Umbilical cord (tissue), 2 donors: ENCODE measurements at places on chromosomes 2 and 18.

DNA sequence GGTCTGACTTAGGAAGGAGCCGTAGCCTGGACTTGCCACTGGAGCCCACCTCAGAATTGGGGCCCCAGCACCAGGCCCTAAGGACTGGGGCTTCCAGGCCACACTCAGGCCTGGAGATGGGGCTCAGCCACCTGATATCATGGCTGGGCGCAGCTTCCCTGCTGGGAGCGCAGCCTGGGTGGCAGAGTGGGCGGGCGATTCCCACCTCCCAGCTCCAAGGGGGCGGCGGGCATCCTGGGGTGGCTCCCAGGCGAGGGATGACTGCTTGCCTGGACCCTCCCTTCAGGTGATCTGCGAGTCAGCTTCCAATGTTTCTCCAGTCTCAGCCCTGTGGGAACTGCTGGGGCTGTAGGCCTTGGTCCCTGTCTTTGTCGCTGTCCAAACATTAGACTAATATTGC is 20.1 kb downstream of the GPR35 start:
- DNase-seq, result no peak

GRCh38 chr2:61144697-61145268 is 17.2 kb upstream of the C2orf74 start:
- DNase-seq, result peak; percentile 99

DNA sequence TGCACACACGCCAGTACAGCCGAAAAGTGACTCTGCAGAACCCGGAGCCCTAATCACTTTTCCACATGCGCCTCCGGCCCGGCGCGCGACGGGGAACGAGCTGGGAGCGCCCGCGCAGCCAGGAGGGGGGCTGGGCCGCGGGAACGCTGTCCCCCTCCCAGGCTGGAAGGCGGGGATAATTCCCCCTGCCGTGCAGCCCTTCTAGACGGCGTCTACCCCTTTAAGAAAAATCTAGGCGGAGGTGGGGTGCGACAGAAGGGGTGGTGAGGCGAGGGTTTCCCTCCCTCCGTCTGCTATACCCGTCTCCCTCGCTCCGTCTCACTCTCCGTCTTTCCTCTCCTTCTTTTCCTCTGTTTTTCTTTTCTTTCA is 2.4 kb downstream of the CYP26B1 start:
- no peak for DNase-seq

GRCh38 chr2:88355486-88355885 is 97.0 kb downstream of the FOXI3 start:
- no peak for DNase-seq

DNA sequence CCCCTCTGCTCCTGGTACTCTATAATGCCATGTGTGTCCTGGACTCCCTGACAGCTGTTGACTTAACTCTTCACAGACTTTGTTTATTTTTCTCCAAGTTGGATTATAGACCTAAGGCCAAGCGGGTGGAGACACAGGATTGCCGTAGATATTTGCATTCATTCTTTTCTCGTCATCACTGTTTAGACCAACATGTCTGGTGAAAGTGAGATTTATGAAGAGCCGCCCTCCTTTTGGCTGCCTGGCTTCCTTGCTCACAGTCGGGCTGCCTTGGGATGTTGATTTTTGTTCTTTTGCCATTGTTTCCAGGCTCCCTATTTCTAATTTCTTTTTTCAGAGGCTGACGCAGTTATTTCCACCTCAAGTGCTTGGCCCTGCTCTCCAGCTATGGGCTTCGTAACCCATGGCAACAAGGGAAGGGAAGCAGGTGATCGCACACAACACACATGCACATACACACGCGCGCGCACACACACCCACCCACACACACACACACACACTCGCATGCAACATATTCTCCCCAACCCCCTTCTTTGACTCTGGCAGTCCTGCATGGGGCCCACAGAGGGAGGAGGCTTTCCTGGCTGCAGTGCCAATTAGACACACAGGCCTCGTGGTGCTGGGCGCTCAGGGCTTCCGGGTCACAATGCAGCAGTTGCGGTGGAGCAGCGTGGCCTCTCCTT is 296.5 kb downstream of the MTX2 start:
- DNase-seq, result peak; percentile 57

GRCh38 chr2:213545964-213546475 is 261.8 kb downstream of the SPAG16 start:
- no peak for DNase-seq

- DNase-seq, result peak; percentile 64
Observed at GRCh38 chr2:234496835-234497593, at the start of gene ARL4C. ARL4C (minus strand) TSS chr2:234497081; CDS start chr2:234496586, 495 bp downstream.

GRCh38 chr2:236867441-236868260 is 218.0 kb upstream of the COPS8 start:
- DNase-seq, result no peak

GRCh38 chr2:150625303-150625702 is 137.8 kb upstream of the RND3 start:
- DNase-seq, result no peak

DNA sequence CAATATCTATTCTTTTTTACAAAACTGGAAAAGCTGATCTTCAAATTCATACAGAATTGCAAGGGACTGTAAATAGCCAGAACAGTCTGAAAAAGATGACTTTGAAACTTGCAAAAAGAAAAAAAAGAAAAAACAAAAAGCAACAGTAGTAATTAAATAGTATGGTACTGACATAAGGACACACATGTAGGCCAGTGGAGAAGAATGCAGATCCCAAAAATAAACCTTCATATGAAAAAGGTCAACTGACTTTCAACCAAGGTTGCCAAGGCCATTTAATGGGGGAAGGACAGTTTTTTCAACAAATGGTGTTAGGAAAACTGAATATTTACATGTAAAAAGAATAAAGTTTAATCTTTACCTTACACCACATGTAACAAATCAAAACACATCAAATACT is 111.8 kb downstream of the USP34 start:
- no peak for DNase-seq

DNA sequence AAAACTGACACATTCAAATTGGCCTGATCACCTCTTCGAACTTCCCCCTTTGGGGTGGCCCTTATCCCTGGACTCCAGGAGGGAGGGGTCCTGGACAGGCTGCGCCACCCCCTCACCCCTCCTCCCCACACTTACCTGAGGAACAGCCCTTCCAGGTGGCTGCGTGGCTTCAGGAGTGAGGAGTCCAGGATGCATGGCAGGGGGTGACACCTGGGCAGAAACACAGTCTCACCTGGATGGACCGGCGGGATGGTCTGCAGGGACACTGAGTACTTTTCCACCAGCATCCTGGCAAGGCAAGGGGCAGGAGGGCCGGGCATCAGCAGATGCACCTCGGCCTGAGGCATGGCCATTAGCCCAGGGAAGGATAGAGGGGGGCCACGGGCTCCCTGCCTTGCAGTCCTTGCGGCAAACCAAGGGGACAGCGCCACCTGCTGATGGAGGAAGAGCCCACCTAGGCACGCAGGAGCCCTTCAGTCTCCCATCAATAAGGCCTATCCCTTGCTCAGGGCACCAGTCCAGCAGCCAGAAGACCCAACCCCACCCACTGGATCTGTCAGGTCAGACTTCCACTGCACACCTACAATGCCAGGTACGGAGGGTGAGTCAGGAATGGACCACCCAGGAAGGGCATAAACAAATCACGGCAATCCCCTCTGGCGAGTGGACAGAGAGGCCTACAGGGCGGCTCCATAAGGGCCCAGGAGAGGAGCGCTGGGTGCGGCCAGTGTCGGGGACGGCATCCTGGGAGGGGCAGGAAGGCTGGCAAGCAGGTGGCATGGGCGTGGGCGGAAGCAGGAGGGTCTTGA is 26.0 kb downstream of the FAM178B start:
- DNase-seq, result peak; percentile 88

DNA sequence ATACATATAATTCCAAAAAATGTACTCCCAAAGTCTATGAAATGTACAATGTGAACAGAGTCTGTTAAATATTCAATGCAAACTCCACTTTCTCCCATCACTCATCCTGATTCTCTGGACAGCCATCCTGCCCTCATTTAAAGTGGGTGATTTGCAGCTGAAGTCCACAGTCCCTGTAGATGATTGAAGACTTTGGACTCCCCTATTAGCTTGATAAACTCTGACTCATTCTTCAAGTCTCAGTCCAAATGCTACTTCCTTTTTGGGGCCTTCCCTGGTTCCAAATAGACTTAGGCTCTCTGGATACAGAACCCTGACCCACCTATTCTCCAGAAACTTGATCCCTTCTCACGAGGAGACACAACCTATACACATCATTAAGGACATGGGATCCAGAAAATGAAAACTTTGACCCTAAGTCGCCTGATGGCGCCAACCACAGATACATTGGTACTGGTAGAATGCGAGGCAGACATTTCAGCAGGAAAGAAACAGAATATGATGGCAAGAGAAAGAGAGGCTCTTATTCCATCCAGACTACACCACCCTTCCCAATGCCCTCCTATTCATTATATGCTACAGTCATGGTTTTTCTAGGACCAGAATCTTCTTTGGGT is 122.7 kb downstream of the VIT start:
- DNase-seq, result no peak

DNA sequence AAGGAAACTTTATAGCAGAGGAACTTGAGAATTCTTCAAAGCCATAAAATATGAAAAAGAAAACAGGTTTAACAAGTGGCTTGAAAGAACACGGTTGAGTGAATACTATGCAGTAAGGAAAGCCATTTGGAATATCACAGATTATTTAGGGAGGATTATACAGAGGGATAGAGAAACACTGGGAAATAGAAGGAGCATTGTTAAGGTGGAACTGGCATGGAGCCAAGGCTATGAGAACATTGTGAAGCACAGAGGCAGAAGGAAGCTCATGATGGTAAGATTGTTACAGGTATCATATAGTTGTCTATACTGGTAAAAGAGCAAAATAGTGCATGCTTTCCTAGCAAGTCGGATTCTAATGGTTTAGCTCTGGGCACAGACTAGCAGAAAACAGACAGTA is 87.1 kb downstream of the SS18 start:
- no peak for DNase-seq

DNA sequence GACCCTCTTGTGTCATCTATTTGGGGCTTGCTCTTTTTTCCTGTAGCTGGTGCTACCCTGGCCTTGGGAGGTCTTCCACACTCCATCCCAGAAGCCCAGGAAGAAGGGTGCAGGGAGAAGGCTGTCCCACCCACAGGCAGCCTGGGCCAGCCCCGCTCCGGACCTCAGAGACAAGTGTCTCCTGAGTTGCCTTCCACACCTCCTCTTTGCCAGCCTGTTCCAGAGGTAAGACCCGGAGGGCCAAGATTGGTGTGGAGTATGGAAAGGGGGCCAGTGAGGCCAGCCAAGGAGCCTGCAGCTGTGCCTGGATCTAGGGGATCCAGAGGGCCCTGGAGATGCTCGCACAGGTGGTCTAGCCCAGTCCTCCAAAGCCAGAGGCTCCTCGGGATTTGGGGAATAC is 40.5 kb downstream of the ST8SIA5 start:
- DNase-seq, result no peak

DNA sequence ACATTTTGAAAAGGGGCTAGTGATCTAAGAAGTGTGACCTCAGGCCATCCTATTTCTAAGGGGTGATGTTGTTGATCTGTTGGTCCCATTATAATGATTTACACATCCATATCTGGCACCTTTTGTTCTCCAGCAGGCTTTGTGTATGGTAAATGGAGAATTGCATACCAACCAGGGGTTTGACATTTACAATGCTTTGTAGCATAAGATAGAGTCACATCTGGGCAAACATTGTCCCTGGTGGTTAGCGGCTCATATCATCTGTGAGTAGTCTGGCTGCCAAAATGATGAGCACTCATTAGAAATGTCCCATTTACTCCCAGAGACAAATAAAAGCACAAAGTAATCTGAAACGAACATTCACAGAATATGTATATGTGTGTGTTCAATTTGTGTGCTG is 1775.5 kb upstream of the CELF4 start:
- no peak for DNase-seq

- DNase-seq, result no peak
Observed at GRCh38 chr2:236054125-236054524, 114.1 kb downstream of the GBX2 start.

DNA sequence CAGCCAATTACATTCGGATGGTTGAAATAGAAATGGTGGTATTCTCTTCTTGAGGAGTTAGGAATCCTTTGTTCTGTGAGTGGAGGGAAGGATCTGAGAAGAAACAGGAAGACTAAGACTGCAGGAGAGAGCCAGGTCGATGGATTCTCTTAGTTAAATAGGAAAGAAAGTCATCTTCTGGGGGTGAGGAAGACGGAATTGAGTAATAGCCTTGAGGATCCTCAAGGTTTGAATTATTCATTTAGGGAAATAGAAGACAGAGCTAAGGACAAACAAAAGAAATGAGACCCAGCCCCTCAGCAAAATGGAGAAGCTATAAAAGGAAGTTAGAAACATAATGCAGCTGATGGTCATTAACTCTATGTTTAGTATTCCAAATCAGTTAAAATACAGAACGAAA is 1.8 kb downstream of the LAPTM4A start:
- DNase-seq, result peak; percentile 35

DNA sequence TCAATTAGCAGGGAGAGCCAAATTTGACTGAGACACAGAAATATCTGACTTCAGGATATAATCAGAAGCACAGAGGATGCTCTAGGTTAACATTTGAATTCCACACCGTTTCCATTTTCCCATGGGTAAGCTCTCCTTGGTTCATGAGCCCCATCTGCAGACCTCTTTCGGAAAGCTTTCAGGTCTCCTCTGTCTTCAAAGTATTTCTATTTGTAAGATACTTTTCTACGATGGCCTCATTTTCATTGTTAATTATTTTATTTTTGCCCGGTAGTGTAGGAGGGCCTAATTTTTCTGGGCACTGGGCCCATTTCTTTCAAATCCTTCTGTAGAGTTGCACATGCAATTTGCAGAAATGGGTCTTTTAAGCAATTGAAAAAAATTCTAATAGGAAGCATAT is 53.8 kb downstream of the LRPPRC start:
- no peak for DNase-seq

DNA sequence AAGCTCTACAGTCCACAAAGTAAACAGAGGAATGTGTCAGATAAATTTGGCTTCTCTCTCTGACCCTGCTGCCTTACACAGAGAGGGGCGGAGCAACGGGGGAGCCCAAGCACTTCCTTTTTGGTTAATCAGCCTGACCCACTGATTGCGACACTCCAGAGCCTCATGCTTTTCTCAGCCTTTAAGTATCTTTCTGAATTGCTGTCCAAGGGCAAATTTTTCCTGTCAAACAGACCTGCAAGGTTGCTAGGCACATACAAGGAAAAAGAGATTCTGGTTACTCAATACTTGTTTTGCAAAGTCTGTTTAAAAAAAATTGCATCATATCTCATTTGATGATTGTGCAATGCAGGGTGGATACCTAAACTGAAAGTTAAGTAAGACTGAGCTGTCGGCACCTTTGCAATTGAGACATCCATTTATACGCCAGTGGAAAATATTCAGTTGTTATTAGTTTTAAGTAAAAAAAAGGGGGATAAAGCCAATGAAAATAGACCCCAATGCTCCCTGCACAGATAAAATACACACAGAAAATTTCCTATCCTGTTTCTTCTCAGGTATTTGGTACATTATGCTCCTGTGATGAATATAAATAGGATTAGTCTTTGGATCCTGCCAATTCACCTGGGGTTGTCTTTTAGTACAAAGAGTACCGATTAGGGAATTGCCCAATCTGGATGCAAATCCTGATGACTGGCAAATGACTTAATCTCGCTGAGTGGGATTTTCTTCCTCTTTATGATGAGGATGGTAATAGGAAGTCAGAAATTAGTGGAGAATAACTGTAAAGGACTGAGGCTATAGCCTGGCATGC is 260.2 kb upstream of the TRIB2 start:
- DNase-seq, result peak; percentile 98
